ENCODE measurements at places on chromosomes 13 and 19.

DNA sequence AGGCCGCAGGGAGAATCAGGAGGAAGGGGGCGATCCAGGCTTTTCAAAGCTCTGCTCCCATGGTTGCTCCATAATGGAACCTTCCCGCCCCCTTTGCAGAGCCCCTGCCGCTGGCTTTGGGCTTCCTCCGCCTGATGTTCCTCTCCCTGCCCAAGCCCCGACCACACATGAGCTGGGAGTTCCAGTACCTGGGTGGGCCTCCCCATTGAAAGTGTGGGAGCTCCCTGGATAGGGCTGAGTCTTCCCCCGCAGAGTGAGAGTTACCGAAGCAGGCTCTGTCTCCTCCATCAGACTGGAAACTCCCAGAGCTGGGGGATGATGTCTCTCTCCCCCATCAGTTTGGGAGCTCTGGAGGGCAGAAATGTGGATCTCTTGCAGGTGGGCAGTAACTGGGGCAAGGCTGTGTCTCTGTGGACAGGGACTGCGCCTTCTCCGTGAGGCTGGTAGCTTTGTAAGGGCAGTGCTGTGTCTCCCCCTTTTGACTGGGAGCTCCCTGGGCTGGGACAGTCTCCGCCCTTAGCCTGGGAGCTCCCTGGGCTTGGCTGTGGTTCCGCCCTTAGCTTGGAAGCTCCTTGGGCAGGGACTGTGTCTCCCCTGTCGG, 722 bp downstream of the DCAF15 start:
- no peak for DNase-seq

GRCh38 chr13:86900906-86901305, 770.3 kb upstream of the SLITRK5 start:
- no peak for DNase-seq

DNA sequence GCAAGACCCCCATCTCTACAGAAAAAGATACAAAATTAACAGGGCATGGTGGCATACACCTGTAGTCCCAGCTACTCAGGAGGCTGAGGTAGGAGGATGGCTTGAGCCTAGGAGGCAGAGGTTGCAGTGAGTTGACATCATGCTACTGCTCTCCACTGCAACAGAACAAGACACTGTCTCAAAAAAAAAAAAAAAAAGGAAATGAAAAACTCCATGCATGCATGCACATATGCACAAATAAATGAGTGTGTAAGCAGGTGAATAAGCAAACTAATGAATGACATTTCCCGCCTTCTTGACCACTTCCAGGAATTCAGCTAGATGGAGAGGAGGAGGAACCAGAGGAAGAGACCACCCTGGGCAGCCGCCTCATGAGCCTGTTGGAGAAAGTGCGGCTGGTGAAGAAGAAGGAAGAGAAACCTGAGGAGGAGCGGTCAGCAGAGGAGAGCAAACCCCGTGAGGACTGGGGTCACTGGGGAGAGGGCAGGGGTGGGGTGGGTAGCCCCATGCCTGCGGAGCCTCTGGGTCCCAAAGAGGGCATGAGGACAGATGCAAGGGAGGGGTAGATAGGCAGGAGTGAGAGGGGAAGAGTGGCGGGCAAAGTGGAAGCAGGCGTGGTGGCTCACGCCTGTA, 58.8 kb downstream of the RYR1 start:
- no peak for DNase-seq

DNA sequence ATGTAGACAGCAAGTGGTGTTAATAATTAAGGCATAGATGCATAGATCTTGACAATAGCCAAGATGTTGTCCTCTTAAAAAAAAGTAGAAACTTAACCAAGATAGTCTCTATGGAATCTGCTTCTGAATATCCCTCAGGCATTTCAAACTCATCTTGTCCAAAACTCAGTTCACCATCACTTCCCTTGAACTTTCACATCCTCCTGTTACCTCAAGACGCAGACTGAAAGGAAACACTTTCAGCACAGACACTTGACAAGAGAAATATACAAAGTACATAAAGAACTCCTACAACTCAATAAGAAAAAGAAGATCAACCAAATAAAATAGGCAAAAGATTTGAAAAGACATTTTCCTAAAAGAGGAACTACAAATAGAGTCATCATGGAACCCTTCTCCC, 451.1 kb downstream of the FOXO1 start:
- DNase-seq = no peak

DNA sequence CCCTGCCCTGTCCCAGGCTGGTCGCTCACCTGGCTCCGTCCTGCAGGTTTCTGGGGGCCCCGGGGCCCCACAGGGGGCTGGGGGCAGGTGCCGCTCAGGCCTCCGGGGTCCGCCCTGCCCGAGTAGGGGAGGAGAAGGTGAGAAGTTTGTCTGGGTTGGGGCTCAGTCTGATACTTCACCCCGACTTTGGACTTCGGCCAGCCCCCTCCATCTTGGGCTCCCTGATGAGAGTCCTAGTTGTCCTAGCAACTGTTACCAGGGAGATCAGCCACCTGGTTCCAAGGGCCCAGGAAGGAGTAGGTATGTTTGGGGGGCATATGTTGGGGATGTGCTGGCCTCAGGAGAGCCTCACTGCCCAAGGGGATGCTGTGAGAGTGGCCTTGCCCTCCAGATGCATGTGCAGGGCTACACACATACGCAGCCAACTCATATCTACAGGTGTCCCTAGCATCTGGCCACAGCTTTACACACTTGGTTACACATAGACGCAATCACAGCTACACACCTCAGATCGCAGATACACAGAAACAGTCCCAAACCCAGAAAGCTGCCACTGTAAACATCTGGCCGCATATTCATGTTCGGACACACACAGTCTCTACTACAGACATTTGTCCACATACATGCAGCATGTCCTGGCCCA, 3.4 kb downstream of the NUMBL start:
- no peak for DNase-seq

GRCh38 chr13:98068521-98068920, 74.4 kb upstream of the FARP1 start:
- no peak for DNase-seq

DNA sequence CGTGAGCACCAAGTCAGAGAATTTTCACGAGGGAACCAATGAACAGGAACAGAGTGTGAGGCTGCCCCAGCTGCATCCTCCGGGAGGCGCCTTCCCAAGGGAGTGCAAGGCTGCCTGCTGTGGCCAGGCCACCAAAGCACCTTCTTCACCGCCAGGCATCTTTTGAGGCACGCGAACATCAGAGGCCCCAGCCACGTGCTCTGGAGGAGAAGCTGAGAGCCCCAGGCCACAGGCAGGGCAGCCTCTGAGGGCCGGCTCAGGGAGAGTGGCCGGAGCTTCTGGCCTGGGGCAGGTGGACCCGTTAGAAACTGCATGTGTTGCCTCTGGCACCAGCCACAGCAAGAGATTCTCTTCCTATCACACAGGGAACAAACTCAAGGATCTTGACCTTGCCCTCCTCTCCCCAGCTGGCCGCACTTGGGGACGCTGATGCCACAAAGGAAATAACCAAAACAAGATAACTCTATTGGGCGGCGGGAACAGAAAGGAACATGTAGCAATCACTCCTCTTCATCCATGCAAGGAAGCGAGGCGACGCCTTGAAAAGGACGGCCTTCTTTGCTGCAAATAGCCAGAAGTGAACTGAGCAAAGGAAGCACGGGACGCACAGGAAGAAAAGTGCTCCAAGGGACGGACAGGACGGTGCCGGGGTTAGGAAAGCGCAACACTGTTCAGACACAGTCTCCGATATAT, 19.9 kb downstream of the GAS6 start:
- DNase-seq = no peak

DNA sequence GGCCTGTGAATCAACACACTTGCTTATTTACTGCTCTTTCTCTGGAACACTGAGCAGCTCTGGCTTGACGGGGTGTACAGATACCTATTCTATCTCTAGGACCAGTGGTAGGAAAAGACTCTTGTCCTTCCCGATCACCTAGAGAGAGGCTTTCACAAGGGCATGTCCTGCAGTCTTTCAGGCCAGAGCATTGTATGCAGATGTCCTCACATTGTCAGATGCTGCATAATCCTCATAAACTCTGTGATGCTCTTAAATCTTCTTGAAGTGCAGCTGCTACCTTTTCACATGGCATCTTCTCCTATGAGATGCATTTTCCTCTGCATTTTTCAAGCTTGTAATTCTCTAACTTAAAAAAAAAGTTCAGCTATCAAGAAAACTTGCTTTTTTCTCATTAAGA, 369.4 kb downstream of the OLFM4 start:
- DNase-seq = no peak

DNA sequence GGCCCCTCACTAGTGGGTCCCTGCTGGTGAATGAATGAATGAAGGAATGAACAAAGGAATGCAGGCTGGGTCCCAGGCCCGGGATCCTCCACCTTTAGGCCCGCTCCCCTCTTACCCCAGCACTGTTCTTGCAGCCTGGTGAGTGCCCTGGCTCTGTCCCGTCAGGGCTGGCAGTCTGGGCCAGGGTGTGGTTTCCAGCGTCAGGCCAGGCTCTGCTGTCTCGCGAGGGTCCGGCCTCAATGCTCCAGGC, 317 bp downstream of the LYL1 start:
- DNase-seq = no peak

DNA sequence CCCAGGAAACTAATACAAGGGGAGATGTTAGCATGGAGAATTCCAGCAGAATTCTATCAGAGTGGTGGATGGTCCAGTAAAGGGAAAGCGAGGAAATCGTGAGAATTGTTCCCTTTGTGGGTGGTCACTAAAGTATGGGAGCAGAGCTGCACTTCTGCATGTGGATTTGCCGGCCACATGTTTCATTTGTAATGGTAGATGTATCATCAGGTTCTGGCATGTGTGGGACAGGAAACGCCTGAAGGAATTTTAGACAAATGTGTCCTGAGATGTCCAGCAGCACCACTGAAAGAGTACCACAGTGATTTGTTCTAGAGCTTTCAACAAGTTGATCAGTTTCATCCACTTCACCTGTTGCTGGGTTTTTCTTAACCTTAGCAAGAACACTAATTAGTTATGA, 308.4 kb downstream of the SHISA2 start:
- DNase-seq = no peak

- no peak for DNase-seq
These were observed 11.8 kb upstream of the PRR20A start for GRCh38 chr13:57128909-57129308.

DNA sequence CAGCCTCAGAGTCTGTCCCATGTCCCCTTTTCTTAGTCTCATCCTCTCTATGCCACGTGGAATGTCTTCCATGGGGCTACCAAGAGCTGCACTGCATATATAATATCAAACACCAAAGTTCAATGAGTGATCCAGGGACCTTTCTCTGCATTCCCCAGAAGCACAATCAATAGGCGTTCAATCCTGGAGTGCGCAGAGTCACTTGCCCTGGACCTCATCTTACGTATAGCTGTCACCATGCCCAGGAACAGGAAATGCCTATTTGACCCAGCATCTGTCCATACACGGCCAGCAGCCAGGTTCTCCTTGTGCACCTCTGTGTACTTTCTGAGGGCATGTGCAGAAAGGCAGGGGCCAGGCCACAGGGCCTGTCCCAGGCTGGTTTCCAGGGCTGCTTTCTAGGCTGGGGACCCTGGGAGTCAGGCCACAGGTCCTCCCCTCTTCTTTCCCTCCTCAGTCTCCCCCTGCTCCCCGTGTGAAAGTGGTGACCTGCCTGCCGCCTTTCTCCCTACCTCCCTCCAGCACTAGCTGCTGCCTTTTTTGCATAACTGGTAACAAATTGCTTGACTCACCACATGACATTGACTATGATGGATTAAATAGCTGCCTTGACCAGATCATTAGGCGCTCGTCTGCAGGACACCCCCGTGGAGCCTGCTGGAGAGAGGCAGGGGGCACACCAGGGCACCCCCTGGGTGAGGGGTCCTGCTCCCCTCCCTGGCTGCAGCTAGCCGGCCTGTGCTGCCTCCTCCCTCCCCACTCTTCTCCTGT, 222.0 kb downstream of the ZNF536 start:
- DNase-seq = no peak

DNA sequence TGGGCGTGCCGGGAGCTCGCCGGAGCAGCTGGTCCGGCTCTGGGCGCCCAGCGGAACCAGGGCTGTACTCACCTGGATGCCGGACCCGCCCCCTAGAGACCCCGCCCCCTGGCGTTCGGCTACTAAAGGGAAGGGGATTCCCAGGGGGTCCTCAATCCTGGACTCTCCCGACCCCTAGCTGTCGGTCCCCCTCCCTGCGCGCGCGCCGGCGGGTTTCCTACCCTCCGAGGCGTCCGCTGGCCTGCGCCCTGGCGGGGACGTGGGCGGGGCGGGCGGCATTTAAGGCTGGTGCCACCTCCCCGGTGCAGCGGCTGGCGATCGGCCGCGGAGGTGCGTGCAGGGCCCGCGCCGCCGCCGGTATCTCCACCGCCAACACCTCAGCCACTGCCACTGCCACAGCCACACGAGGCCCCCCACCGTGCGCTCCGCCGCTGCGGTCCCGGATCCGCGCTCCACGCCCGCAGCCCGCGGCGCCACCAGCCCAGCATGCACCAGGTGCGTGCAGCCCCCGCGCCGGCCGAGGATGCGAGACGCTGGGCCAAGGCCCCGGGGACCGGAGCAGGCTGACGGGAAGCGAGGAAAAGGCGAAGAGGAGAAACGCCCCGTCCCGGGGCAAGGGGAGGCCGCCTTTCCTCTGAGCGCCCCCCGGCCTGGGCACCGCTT, at the start of gene ATP12A:
ATP12A (plus strand) TSS at position 151 of the 663 bp plus-strand sequence; CDS start at position 487, 336 bp downstream.
- no peak for DNase-seq

DNA sequence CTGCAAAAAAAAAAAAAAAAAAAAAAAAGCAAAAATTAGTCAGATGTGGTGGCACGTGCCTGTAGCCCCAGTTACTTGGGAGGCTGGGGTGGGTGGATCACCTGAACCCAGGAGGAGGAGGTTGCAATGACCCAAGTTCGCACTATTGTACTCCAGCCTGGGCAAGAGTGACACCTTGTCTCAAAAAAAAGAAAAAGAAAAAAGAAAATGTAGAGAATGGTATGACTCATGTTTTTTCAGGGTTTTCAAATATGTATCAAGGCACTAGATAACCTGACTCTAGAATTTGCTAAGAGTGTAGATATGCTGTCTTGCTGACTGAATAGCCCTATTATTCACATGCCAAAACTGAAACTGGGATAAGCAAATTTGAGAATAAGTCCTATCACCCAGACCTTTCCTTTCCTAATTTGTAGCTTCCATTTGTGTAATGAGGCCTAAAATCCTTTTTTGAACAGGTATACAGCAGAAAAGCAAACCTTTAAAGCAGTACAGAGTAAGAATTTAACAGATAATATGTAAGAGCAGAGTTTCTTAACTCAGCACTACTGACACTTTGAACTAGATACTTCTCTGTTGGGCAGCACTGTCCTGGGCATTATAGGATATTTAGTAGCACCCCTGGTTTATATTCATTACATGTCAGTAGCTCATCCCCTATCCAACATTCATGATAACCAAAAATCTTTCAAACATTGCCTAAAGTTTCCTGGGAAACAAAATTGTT, 108.6 kb downstream of the ELF1 start:
- no peak for DNase-seq

- no peak for DNase-seq
These were observed 1.8 kb downstream of the SHKBP1 start for GRCh38 chr19:40578442-40578908.

DNA sequence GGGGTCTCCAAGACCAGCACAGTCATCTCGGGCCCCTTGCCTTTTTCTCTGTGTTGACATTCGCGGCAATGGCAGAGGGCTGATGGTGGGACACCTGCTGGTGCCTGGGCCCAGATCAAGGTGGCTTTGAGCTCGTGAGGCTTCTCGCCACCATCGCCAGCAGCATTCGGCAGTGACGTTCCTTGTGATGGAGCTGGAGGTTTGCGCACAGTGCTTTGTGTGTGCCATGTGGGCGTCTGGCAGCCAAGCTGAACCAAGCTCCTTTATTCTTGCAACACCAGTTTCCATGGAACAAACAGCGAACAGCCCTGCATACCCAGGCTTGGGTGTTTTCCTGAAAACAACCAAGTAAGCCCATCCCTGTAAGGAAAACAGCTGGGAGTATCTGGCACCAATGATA, 9.1 kb upstream of the TMEM255B start:
- DNase-seq = no peak
